Panc1 (cell line): ENCODE measurements at places on chromosomes 6 and 20. TPM values are rescaled to one million over a fixed set of nuclear protein-coding genes. Genes with fewer than 3 reads are reported as not detected.

GRCh38 chr20:50980851-50981713 lies 22.5 kb downstream of the MOCS3 start:
- no peak for DNase-seq
- H3K27ac ChIP-seq = no peak overlapping the region
- H3K36me3 ChIP-seq = no peaks in the 10 kb centered on the region
- H3K4me1 ChIP-seq = 0 out of 2 replicates have a peak, but pooled peaks cover 3% of the 10 kb centered on the region
- H3K27me3 ChIP-seq = no peaks in the 10 kb centered on the region

- no peak overlapping the region for H3K4me3 ChIP-seq
- peaks cover 4% of the 10 kb centered on the region; the same call in 1 of the 2 replicates for H3K27me3 ChIP-seq
- H3K4me1 ChIP-seq = no peaks in the 10 kb centered on the region
- DNase-seq = peak; percentile 13
Measured at GRCh38 chr6:99151634-99152346, 197.7 kb downstream of the FAXC start.

DNA sequence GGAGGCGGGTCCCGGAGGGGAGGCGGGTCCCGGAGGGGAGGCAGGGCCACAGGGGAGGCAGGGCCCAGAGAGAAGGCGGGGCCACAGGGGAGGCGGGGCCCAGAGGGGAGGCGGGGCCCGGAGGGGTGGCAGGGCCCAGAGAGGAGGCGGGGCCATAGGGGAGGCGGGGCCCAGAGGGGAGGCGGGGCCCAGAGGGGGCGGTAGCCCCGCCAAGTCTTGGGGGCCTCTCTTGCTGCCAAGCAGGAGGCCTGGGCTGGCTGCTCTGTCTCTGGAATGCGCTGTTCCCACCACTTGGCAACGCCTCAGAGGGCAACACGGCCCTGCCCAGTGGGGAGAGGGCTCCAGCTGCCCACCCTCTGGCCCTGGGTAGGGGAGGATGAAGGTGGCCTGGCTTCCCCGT lies 80.5 kb downstream of the YTHDF1 start:
- no peak for DNase-seq
- H3K4me3 ChIP-seq = no peak overlapping the region
- H3K27me3 ChIP-seq = peaks cover 4% of the 10 kb centered on the region

DNA sequence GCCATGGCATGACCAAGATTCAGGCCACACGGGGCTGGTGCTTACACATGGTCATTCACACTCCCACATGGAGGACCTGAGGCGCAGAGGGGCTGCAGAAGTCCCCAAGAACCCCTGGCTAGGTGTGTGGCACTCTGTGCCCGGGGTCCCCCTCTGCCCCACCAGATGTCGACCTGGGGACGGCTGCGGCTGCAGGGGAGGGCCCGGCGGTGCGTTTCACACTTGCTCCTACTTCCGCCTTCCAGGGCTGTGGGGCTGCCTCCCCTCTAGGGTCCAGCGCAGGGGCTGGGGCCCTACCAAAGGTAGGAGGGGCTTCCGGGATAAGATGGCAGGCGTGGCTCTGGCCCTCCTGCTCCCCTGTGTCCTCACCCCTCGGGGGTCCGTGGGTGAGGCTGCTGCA lies 81.1 kb upstream of the SLCO4A1 start:
- H3K36me3 ChIP-seq = no peaks in the 10 kb centered on the region
- H3K27ac ChIP-seq = peak overlapping the region; percentile 17; the same call in 1 of the 2 replicates
- H3K4me3 ChIP-seq = no peak overlapping the region

- H3K4me3 ChIP-seq = no peak overlapping the region
- DNase-seq = no peak
- H3K4me1 ChIP-seq = no peaks in the 10 kb centered on the region
- H3K36me3 ChIP-seq = no peaks in the 10 kb centered on the region
- H3K27me3 ChIP-seq = no peaks in the 10 kb centered on the region
Measured at GRCh38 chr6:12304487-12304886, 14.3 kb downstream of the EDN1 start.

DNA sequence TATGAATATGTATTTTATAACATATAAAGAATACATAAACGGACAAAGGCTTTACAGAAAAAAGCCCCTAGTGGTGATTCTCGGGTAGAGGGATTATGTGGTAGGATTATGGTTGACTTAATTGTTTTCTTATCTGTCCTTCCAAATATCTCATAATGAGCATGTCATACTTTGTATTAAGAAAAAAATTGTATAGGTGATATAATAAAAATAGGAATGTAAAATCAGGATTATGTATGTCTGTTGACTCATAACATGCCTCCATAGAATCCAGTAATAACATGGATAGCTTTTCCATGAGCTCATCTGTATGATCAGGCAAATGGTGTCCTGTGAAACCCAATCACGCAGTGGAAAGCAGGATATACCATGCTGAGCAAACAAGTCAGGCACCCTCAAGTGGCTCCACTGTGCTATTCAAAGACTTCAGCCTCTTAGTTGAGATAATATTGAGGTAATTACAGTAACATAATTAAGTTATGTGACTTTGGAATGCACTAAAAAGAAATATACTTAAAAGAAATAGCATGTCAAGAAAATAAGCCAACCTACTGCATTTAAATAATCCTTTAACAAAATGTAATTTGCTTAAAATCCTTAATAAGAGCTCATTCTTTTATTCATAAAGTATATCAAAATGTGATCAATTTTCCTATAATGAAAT lies 39.6 kb upstream of the PRELID3B start:
- no peaks in the 10 kb centered on the region for H3K36me3 ChIP-seq
- no peaks in the 10 kb centered on the region for H3K4me1 ChIP-seq
- no peak for DNase-seq
- H3K4me3 ChIP-seq = no peak overlapping the region

DNA sequence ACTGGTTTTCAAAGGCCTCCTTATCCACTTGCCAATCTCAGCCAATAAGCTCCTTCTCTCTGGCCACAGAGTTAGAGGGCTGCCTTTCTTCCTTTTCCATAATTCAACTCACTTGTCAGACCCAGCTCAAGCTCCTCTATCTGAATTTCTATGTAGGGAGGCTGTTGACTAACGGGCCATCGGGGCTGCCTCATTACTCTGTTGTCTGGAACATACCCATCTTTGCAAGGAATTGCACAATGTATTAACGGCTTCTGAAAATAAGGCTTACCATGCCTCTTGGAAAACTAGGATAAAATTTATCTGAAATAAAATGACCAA lies 28.5 kb upstream of the KIF6 start:
- H3K4me1 ChIP-seq = no peaks in the 10 kb centered on the region
- H3K27me3 ChIP-seq = peaks cover 4% of the 10 kb centered on the region
- H3K36me3 ChIP-seq = no peaks in the 10 kb centered on the region
- H3K4me3 ChIP-seq = no peak overlapping the region
- H3K27ac ChIP-seq = no peak overlapping the region

- no peak overlapping the region for H3K4me3 ChIP-seq
- DNase-seq = no peak
- no peaks in the 10 kb centered on the region for H3K27me3 ChIP-seq
Measured at GRCh38 chr6:15948930-15949900, 179.7 kb upstream of the MYLIP start.

DNA sequence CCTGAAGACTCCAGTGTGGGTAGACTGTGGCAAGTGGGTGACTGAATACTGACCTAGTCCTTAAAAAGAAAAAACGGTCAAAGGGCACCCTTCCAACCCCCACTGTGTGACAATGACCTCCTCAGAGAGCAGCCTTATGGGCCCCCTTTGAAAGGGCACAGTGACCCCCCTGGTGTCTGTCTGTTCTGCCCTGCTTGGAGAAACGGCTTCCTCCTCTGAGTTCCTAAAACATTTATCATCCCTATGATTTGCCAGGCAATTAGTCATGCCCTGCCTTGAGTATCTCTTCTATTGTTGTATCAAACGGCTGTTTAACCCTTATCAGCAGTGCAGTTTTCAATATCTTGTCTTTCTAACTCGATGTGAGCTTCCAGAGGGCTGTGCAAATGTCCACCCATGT lies 21.0 kb upstream of the STX16 start:
- no peak overlapping the region for H3K27ac ChIP-seq
- no peaks in the 10 kb centered on the region for H3K27me3 ChIP-seq
- peaks cover 4% of the 10 kb centered on the region; the same call in 1 of the 2 replicates for H3K4me1 ChIP-seq
- DNase-seq = no peak
- H3K4me3 ChIP-seq = no peak overlapping the region

DNA sequence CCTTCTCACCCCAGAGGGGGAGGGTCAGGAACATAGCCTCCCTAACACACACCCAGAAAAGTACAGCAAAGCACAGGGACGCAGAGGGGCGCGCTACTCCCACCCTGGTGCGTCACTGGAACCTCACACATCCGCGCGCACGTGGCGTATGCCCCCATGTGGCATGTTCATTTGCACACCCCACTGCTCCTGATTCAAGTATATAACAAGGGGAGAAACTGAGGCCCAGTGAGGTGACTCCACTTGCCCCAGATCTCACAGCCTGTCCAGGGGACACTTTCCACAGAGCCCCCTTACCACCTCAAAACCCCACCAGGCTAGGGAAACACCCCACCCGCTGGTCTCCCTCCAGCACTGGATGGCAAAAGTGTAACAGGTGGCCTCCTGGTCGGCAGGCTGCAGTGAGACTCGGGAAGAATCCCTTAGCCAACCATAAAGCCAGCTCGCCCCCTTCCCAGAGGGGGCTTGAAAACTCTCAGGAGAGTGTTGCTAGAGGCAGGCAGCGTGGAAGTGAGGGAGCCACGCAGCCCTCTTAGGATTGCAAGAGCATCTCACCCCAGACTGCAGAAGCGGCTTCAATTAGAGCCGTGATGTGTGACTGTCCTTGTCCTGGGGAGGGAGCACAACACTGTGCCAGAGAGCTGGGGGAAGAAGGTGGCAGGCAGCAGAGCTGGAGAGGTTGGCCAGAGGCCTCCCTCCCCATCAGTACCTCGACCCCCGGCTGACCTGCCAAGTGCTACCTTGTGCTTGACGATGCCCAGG lies at the start of gene GRM4:
Gene GRM4 (minus strand): TSS at position 67 of the 762 bp plus-strand sequence. CDS start 12,591 bp downstream, outside the sequence.
- H3K4me1 ChIP-seq = peaks cover 5% of the 10 kb centered on the region; the same call in 1 of the 2 replicates
- H3K36me3 ChIP-seq = no peaks in the 10 kb centered on the region
- no peaks in the 10 kb centered on the region; the same call in 1 of the 2 replicates for H3K27me3 ChIP-seq
- no peak within 1 kb of the TSS for H3K27ac ChIP-seq
- peak within 1 kb of the TSS; percentile 46 for H3K4me3 ChIP-seq

DNA sequence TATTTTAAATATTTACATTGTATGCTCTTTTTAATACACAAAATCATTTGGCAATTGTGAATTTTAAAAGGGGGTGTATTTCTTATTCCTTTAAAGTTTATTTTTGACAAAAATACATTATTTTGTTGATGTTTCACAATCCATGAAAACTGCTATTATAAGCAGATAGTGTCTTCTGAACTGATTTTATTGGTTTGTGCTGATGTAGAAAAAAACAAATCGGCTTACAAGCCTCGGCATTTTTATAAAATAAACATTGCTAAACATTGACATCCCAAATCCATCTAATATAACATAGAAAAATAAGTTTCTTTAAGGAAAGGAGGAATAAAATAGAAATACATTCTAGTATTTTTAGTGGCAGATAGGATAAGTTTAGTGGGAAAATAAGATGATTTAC lies 634.7 kb downstream of the GRIK2 start:
- no peaks in the 10 kb centered on the region for H3K4me1 ChIP-seq
- no peak for DNase-seq
- no peak overlapping the region for H3K4me3 ChIP-seq
- no peaks in the 10 kb centered on the region for H3K36me3 ChIP-seq

GRCh38 chr6:111445861-111446267 lies 37.2 kb downstream of the REV3L start:
- peaks cover 14% of the 10 kb centered on the region for H3K4me1 ChIP-seq
- no peak for DNase-seq
- H3K27ac ChIP-seq = no peak overlapping the region
- H3K4me3 ChIP-seq = no peak overlapping the region
- H3K36me3 ChIP-seq = no peaks in the 10 kb centered on the region

- H3K27ac ChIP-seq = peak overlapping the region; percentile 71; the same call in 1 of the 2 replicates
- no peaks in the 10 kb centered on the region for H3K27me3 ChIP-seq
- peak overlapping the region; percentile 44 for H3K4me3 ChIP-seq
- no peak for DNase-seq
- H3K4me1 ChIP-seq = peaks cover 57% of the 10 kb centered on the region
Measured at GRCh38 chr20:63947638-63948456, 8.4 kb downstream of the UCKL1 start.

- no peaks in the 10 kb centered on the region for H3K27me3 ChIP-seq
- H3K27ac ChIP-seq = no peak overlapping the region
- no peak for DNase-seq
- H3K36me3 ChIP-seq = no peaks in the 10 kb centered on the region
Measured at GRCh38 chr6:43970913-43971775, 156.1 kb downstream of the MRPL14 start.

DNA sequence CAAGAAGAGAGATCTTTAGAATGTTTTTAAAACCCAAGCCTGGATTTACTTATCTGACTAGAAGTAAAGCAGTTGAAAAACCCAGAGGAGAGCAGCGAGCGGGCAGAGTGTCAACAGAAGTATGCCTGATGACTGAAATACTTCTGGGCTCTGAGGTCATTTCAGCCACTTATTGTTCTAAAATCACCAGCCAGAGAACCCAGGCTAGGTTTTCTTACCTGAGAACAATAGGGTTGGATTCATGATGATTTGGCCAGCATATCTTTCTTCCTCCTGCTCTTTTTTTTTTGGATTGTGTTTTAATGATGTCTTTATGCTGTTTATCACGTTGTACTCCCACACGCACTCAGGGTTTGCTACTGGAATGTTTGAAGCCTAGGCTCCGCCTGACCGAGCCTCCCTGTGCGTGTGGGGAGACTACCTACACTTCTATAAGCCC lies 63.0 kb upstream of the KIF25 start:
- H3K4me3 ChIP-seq = no peak overlapping the region
- H3K27me3 ChIP-seq = no peaks in the 10 kb centered on the region
- DNase-seq = no peak
- H3K36me3 ChIP-seq = no peaks in the 10 kb centered on the region

DNA sequence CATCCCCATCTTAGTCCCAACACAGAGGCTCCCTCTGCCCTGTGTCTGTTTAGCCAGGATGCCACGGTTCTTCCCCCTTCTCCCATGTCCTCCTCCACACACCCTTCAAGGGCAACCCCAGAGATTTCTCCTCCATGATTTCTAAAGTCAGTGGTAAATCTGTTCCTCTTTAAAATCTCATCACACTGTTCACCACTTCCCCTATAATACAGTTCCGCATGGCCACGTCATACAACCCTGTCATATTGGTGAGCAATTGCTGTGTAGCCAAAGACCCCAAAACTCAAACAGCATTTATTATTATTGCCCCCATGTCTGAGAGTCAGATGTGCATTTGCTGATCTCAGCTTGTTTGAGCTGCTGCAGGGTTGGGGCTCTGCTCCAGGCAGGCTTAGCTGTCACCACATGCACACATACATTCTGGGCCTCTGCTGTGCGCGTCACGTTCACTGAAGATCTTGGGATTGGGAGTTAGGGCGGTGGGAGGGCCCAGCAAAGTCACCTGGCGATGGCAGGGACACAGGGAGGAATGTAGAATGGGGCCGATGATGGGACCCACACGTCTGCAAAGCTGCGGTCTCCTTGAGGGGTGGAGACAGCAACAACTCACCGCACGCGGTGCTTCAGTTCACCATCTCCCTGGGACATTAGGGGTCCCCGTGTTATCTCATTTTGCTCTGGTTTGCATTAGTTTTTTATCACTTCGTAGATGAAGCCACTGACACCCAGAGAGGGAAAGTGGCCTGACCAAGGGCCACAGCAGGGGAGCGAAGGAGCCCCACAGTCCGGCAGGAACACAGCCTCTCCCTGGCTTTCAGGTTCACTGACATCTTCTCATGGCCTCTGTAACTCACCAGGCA lies 36.9 kb upstream of the CD93 start:
- no peak overlapping the region for H3K4me3 ChIP-seq
- no peaks in the 10 kb centered on the region for H3K27me3 ChIP-seq
- H3K36me3 ChIP-seq = no peaks in the 10 kb centered on the region
- H3K27ac ChIP-seq = no peak overlapping the region
- DNase-seq = no peak

The GPX5 gene
- not detected for total RNA-seq

The BACH2 gene
- 1.6 TPM for total RNA-seq

The HLA-DRA gene
- 1.7 TPM for total RNA-seq

The MRAP2 gene
- total RNA-seq = 2.5 TPM

The TMEM14A gene
- 45.6 TPM for total RNA-seq

The SLC17A9 gene
- 0.28 TPM for total RNA-seq

The EMILIN3 gene
- total RNA-seq = 0.54 TPM
